ENCODE measurements at places on chromosomes 5 and 9.

GRCh38 chr5:54764102-54765090, 221.0 kb downstream of the ESM1 start:
- DNase-seq: no peak

GRCh38 chr5:109125755-109126429, 283.9 kb downstream of the PJA2 start:
- DNase-seq: no peak

DNA sequence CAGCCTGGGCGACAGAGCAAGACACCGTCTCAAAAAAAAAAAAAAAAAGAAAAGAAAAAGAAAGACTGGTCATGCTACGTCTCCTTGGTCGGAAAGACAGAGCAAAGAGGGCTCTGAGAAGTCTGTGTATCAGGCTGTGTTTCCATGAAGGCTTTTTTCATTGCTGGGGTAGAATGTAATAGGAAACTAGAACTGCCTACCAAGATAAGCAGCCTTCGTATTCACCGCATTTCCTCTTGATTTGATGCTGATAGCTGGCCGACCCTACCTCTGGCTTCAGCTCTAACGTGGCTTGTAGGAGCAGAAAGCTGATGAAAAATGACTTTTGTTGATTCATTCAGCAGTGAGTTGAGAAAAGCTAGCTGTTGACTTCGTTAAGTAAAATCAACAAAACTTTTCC, 17.4 kb downstream of the SLC1A3 start:
- DNase-seq: no peak

- peak; percentile 44 for DNase-seq
These were observed 110.3 kb upstream of the PTCH1 start for GRCh38 chr9:95626885-95627558.

GRCh38 chr9:131406563-131407436, 12.9 kb downstream of the PRRC2B start:
- no peak for DNase-seq

DNA sequence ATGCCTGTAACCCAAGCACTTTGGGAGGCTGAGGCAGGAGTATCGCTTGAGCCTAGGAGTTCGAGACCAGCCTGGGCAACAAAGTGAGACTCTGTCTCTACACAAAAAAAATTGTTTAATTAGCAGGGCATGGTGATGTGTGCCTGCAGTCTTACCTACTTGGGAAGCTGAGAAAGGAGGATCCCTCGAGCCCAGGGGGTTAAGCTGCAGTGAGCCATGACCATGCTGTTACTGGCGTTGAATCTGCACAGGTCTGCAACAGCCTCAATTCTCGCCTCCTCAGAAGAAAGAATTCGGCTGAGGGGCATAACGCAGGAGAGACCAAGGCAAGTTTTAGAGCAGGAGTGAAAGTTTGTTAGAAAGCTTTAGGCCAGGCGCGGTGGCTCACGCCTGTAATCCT, 18.0 kb downstream of the CCT5 start:
- DNase-seq: no peak

GRCh38 chr5:96547486-96547885, 114.4 kb upstream of the PCSK1 start:
- no peak for DNase-seq

GRCh38 chr9:123399803-123400378, 43.9 kb downstream of the CRB2 start:
- DNase-seq: peak; percentile 41

DNA sequence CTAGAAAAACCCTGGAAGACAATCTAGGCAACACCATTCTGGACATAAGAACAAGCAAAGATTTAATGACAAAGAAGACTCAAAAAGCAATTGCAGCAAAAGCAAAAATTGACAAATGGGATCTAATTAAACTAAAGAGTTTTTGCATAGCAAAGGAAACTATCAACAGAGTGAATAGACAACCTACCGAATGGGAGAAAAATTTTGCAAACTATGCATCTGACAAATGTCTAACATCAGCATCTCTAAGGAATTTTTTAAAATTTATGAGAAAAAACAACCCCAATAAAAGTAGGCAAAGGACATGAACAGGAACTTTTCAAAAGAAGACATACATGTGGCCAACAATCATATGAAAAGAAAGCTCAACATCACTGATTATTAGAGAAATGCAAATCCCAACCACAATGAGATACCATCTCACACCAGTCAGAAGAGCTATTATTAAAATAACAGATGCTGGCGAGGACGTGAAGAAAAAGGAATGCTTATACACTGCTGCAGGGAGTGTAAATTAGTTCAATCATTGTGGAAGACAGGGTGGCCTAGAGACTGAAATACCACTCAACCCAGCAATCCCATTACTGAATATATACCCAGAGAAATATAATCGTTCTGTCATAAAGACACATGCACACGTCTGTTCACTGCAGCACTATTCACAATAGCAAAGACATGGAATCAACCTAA, 3.8 kb downstream of the MOCS2 start:
- no peak for DNase-seq

- no peak for DNase-seq
These were observed 6.7 kb downstream of the GCNT1 start for GRCh38 chr9:76465442-76466298.

GRCh38 chr5:123880875-123881274, 368.9 kb downstream of the CSNK1G3 start:
- no peak for DNase-seq

- no peak for DNase-seq
These were observed at the start of gene POU4F3 for GRCh38 chr5:146338774-146339714. TSS of gene POU4F3 (plus strand) at chr5:146338839. CDS start at chr5:146339113, 274 bp downstream.

GRCh38 chr5:147467973-147468508, 41.8 kb downstream of the DPYSL3 start:
- no peak for DNase-seq

GRCh38 chr5:132387640-132388117, 18.2 kb downstream of the SLC22A5 start:
- no peak for DNase-seq

- DNase-seq: no peak
These were observed 357.6 kb downstream of the ARHGEF28 start for GRCh38 chr5:73983644-73984043.

GRCh38 chr5:5298841-5299541, 123.5 kb upstream of the ICE1 start:
- no peak for DNase-seq

DNA sequence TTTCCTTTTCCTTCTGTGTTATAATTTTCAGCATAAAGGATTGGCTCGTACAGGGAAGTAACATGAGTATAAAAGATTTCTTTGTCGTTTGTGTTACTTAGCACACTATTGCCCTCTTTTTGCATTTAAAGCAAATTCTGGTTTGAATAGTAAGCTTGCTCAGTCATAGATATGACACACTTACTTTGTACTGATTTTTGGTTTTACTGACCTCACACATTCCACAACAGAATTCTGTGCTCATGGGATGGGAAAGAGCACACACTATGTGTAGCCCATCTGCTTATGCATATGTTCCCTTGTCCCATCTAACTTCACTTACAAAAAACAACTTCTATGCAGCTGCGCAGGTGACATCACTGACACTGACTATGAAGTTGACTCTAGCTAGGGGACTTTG, 111.9 kb upstream of the MTAP start:
- no peak for DNase-seq

DNA sequence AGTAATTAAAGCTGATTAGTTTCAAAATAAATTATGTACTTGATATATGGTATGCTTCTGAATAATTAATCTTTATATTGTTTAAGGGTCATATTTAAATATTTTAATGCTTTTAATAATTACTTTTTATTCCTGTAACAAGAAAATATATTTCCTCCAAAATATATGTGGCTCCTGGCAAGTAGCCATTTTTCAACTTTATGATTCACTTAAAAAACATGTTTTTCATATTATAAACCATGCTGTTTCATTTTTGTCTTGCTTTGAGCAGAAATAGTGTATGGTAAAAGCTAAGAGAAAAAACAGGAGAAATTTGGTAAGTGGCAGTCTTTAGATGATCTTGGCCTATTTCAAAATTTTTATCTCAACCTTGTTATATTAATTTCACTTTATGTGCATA, 14.6 kb downstream of the SPATA9 start:
- DNase-seq: no peak

- DNase-seq: no peak
These were observed 17.9 kb upstream of the NOTCH1 start for GRCh38 chr9:136563646-136564325.

DNA sequence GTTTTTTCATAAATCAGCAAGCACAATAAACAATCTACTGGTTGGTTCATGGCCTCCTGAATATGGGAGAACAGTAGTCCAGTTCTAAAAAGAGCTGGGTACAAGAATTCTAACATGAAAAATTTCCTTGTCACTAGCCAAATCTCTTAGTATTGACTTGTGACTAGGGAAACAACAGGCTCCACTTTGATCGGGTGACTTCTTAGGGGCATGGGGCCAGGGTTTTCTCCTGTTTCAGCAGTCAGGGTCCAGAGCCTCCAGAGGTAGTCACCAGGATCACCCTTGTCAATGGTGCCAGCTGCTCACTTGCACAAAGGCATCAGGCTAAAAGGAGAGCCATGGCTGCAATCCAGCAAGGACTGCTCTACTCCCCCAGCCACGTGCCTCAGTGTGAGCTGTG, 38.1 kb downstream of the LPAR1 start:
- no peak for DNase-seq

DNA sequence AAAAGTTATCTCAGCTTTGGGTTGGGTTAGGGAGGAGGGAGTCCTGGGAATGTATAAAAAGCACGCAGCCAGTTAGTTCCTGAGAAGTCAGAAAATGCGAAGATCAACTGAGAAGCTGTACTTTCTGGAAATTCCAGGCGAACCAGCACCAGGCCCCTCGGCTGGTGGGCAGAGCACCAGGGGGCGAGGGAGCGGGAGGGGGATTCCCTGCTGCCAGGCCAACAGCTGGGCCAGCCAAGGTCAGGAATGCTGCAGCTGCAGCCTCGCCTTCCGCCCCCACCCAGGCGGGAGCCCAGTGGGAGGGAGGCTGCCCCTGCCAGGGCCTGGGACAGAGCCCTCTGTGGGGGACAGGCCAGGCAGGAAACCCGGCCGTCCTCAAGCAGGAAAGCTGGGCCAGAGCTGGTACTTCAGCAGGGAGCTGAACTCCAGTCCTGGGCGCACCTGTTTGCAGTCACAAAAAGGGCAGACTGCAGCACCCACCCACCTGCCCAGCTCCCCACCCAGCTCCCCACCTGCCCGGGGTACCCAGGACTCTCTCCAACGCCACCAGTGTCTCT, 35.5 kb downstream of the VAV2 start:
- DNase-seq: no peak

DNA sequence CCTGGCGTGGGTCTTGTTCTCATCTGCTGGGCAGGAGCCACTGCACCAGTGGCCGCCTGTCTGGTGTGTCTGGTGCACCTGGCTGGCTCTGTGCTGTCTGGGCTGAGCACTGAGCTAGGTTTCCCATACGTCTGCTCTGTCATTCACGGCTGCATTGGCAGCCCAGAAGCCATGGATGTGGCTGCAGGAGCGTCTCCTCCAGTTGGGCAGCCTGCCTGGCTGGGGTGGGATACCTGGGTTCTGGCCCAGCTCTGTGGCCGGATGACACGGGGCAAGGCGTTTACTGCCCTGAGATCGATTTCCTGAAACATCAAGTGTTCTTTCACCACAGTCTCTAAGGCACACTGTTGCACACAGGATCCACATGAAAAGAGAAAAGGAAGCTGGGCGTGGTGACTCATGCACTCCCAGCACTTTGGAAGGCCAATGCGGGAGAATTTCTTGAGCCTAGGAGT, 25.5 kb upstream of the SLC25A51 start:
- DNase-seq: no peak

DNA sequence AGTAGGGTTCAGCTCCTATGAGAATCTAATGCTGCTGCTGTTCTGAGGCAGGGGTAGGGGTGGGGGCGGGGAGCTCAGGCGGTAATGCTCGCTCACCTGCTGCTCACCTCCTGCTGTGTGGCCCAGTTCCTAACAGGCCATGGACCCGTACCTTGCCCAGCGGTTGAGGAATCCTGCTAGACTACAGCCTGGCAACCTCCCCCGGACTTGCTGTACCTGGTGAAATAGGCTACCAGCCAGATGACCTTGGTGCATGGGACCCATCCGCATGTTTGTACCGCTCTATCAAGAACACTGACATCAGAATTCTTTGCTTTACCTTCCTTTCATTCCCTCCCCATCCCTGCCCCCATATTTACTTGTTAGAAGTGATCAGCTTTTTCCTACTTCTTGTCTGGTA, 15.3 kb downstream of the IL31RA start:
- no peak for DNase-seq

DNA sequence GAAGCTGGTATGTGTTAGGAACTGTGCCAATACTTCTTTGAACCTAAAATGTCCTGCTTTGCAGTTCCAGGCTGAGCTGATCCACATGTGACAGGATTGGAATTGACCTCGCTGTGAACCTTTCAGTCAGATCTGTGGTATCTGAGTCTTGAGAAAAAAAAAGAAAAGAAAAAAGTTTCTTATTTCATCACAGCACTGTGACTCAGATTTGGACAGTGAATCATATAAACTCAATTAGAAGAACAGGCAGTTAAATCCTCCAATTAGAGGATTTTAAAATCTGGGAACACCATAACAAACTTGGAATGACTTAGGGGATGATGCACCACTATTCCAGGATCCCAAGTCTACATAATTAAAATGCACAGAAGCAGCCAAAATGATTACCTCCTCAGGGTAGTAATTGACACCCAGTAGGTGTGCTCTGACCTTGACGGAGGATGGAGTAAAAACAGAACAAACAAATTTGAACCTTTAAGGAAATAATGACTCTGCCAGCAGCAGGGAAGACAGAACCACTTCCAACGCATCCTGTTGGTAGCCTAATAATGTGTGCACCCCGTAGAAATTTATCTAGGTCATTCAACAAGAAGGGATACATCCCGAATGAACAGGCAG, 57.8 kb upstream of the RAI14 start:
- no peak for DNase-seq

GRCh38 chr9:36328798-36329411, 70.7 kb upstream of the GNE start:
- peak; percentile 57 for DNase-seq

DNA sequence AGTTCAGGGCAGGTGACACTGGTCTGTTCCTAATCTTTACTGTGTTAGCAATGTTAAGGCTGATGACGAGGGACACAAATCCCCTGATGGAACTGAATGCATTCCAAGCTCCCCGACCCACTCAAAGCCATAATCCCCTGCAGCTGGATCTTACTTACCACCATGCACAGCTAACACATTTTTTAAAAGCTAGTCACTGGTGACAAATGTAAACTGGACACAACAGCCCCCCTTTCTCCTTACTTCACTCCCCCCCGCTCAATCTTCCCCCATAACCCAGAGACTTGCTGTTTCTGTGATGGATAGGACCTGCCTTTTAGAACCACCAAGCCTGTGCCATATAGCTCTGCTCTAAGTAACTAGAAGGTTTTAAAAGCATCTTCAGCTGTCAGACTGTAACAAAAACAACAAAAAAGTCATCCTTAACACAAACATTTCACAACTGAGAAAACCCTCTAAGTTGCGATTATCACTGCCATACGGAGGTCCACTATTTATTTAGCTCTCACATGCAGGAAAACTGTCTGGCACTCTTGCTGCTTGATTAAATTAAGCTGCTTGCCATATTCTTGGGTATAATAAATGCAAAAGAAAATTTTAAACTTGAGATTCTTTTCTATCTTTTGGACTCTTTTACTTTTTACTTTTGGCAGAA, 44.4 kb downstream of the BNC2 start:
- no peak for DNase-seq

Data from activated naive CD4-positive, alpha-beta T cell treated with anti-CD3 and anti-CD28 coated beads, Interleukin-2, amount 10 ng/mL, durations not matched to agents 7 days and 5 days (primary cell).